Naive B cell (primary cell): ENCODE measurements at places on chromosomes 7 and 10. TPM values are rescaled to one million over a fixed set of nuclear protein-coding genes. Genes with fewer than 3 reads are reported as not detected.

The GIMAP2 gene
- 14.4 TPM for polyA plus RNA-seq

- no peaks in the 10 kb centered on the region for H3K36me3 ChIP-seq
- H3K27me3 ChIP-seq, result peaks cover 8% of the 10 kb centered on the region
- DNase-seq, result peak; percentile 9
- H3K4me1 ChIP-seq, result peaks cover 10% of the 10 kb centered on the region
- no peak overlapping the region for H3K27ac ChIP-seq
These were observed 60.7 kb downstream of the CD36 start for GRCh38 chr7:80699045-80699638.

- peaks cover 24% of the 10 kb centered on the region for H3K27me3 ChIP-seq
- no peak for DNase-seq
- no peak overlapping the region for H3K27ac ChIP-seq
- H3K4me1 ChIP-seq, result no peaks in the 10 kb centered on the region
These were observed 7.7 kb downstream of the VWA2 start for GRCh38 chr10:114246679-114247305.

GRCh38 chr10:74502963-74503608 lies 323.3 kb upstream of the KAT6B start:
- peak overlapping the region; percentile 18 for H3K27ac ChIP-seq
- H3K4me3 ChIP-seq, result no peak overlapping the region
- H3K27me3 ChIP-seq, result no peaks in the 10 kb centered on the region
- peaks cover 57% of the 10 kb centered on the region for H3K36me3 ChIP-seq
- DNase-seq, result no peak

DNA sequence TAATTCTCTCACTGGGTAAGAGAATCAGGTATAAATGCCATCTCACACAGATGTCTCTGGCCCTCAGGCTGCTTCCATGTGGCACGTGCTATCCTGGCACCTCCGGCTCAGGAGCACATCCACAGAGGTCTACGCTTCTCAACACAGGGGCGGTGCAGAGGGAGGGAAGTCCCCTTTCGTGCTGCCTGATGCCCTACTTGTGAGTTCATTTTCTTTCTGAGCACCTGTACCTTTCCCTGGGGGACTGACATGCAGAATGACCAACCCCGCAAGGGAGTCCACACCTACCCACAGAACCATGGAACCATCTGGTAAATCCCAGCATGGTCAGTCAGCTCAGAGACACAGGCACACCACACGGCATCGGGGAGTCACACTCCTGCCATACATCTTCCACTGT lies 99.0 kb upstream of the SAMD8 start:
- H3K4me1 ChIP-seq, result peaks cover 57% of the 10 kb centered on the region
- H3K27ac ChIP-seq, result no peak overlapping the region
- DNase-seq, result no peak
- H3K36me3 ChIP-seq, result peaks cover 7% of the 10 kb centered on the region

GRCh38 chr10:59176241-59177030 lies at the start of gene PHYHIPL:
Gene PHYHIPL, plus strand, starts transcription at chr10:59176643. Its CDS starts 211 bp downstream, at chr10:59176854.
- peak within 1 kb of the TSS; percentile 39 for H3K4me3 ChIP-seq
- peaks cover 12% of the 10 kb centered on the region for H3K4me1 ChIP-seq
- no peak for DNase-seq
- no peak within 1 kb of the TSS for H3K27ac ChIP-seq
- peaks cover 26% of the 10 kb centered on the region for H3K27me3 ChIP-seq

DNA sequence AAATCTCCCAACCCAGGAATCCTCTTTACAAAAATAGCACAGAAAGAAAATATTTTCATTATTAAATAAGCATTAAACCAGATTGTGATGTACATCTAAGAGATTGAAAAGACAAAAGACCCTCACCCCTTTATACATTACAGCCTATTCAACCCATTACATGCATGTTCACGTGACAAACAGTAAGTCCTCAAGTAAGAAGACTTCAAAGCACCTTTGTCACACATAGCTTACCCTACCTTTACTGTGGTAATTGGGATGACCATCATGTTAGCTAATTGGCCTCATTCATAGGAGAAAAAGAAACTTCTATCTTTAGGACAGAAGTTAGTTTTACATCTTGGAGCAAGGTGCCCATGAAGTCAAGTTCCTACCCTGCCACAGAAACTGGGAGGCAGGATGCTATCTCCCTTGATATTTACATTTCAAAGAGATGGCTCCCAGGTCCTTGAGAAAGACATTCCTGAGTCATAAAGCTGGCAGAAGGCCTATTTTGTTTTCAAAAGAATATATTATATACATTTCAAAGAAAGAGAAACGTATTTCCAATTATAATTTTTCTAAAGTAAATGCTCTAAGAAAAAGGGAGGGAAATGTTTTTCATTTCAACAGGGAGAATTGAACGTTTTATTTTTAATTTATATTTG lies 48.1 kb downstream of the GNAI1 start:
- H3K4me1 ChIP-seq, result no peaks in the 10 kb centered on the region
- H3K36me3 ChIP-seq, result no peaks in the 10 kb centered on the region
- H3K27me3 ChIP-seq, result no peaks in the 10 kb centered on the region

- DNase-seq, result no peak
- no peak overlapping the region for H3K27ac ChIP-seq
- H3K27me3 ChIP-seq, result no peaks in the 10 kb centered on the region
- no peaks in the 10 kb centered on the region for H3K4me1 ChIP-seq
- H3K4me3 ChIP-seq, result no peak overlapping the region
- H3K36me3 ChIP-seq, result no peaks in the 10 kb centered on the region
These were observed 18.4 kb upstream of the COBL start for GRCh38 chr7:51335057-51335456.

DNA sequence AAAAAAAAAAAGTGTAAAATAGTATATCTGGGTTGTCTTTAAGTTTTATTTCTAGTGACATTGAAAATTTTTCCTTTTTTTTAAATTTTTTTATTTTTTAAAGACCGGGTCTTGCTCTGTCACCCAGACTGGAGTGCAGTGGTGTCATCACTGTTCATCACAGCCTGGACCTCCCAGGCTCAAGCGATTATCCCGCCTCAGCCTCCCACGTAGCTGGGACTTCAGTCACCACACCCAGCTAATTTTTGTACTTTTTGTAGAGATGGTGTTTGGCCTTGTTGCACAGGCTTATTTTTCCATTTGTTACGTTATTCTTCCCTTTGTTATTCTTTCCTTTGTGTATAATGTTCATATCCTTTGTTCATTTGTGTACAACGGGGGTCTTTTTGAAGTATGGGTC lies 30.1 kb downstream of the TSPAN14 start:
- peak overlapping the region; percentile 71 for H3K27ac ChIP-seq
- H3K4me3 ChIP-seq, result peak overlapping the region; percentile 0
- DNase-seq, result no peak
- H3K27me3 ChIP-seq, result no peaks in the 10 kb centered on the region
- peaks cover 4% of the 10 kb centered on the region for H3K36me3 ChIP-seq

- H3K4me1 ChIP-seq, result no peaks in the 10 kb centered on the region
- H3K36me3 ChIP-seq, result no peaks in the 10 kb centered on the region
- peaks cover 19% of the 10 kb centered on the region for H3K27me3 ChIP-seq
- no peak overlapping the region for H3K27ac ChIP-seq
These were observed 146.9 kb downstream of the KCNMA1 start for GRCh38 chr10:77490534-77491314.

DNA sequence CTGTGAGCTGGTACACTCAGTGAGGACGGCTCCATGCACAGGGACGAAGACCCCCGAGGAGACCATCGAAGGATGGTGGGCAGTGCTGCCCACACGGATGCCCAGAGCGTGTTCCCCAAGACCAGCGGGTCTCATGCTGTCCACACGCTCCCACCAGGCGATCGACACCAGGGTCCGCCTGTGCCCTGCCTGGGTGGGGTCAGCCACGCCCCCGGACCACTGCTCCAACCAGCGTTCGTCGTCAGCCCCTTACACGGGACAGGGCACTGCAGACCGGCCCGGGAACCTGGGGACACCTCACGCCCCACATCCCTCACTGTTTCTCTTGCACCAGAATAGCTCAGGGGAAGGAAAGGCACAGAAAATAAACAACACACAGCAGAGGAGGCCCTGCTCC lies 223.5 kb downstream of the DNAJB6 start:
- no peak for DNase-seq
- H3K27ac ChIP-seq, result peak overlapping the region; percentile 22
- no peak overlapping the region for H3K4me3 ChIP-seq
- no peaks in the 10 kb centered on the region for H3K36me3 ChIP-seq
- peaks cover 6% of the 10 kb centered on the region for H3K4me1 ChIP-seq
